ENCODE measurements at places on chromosomes 3 and 15. TPM values are rescaled to one million over a fixed set of nuclear protein-coding genes. Genes with fewer than 3 reads are reported as not detected.
A peak's percentile ranks its signal among the peaks of the same experiment; 100 is the strongest.

DNA sequence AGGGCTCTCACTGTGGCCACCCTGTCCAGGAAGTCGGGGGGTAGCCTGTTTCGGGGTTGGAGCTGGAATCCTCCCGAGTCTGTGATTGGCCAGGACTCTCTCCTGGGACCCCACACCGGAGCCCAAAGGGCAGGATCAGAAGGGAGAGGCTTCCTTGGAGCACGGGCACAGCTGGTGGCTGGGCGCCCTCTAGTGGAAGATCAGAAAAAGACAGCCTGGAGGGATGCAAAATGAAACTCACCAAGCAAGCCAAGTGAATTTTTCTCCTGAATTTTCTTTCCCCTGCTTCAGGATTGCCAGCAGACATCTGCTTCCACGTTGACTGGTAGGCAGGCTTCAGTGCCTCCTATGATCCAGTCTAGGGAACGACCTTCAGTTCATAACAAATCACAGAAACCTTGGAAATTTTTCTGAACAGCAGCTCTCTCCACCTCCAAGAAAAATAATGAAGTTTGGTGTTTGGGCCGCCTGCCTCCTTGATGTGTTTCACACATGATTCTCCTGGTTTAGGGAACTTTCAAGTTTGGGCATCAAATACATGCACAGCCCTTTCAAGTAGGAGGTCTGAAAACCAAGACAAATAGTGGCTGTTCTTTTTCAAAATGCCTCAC is 224.6 kb downstream of the VPS13C start:
- DNase-seq, result no peak

Gene SLC28A1
- polyA plus RNA-seq, result not detected

GRCh38 chr3:182957676-182958266 is 22.6 kb downstream of the DCUN1D1 start:
- DNase-seq, result no peak

Gene CTXN2
- polyA plus RNA-seq, result not detected

Gene ARNT2
- 0.08 TPM for polyA plus RNA-seq

DNA sequence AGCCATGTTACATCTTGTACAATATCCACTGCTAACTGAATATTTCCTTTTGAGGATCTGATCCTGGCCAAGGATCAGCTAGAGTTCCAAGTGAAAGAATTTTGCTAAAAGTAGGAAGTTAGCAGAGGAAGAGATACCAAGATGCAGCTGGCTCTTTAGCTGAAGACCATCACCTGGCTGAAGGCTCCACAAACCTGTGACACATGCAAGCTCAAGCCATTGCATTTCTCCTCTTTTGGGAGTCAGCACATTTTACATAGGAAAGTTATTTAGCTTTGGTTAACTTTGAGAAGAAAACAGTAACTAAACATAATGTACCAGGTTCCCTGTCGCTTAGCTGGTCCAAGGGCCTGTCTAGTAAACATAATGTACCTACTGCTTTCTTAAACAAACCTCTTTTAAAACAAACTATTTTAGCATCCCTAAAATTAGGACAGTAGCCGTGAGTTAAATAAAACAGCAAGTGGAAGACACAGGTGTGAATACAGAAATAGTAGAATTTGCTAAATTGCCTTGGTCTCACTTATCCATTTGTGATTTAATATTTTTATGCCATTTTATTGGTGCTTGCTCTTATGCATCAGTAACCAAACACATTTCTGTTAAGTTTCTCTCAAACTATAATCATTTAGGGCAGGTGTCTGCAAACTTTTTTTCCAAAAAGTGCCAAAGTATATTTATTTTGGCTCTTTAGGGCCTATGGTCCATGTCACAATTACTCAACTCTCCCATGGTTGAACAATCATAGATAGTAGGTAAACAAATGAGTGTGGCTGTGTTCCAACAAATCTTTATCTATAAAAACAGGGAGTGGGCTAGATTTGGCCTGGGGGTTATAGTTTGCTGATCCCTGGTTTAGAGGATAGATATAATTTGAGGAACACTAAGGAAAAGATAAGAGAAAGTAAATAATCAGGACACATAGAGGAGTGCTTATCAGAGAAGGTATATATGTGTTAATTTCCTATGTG is 11.2 kb downstream of the GCSAM start:
- no peak for DNase-seq

Gene AMT
- 9.0 TPM for polyA plus RNA-seq

Gene CCR3
- polyA plus RNA-seq, result 0.16 TPM

DNA sequence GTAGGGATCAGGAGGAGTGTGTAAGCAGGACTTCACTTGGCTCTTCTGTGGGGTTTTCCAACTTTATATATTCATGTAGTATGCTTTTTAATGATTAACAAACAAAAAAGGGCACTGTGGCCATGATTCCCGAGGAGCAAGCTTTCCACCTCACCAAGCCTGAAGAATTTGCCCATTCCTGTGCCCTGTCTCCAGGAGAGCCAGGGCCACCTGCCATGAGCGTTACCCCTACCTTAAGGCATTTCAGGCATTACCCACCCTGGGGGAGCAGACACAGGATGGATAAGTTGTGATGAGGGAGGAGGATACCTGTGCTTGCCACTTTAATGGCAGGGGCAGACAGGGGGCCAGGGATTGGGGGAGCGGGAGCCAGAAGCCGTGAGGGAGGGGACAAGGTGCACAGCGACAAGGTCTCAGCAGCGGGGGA is 3.0 kb downstream of the TRPM1 start:
- no peak for DNase-seq

GRCh38 chr3:125055331-125055912 is 375 bp downstream of the HEG1 start:
- no peak for DNase-seq

Gene SLC2A2
- polyA plus RNA-seq, result not detected

DNA sequence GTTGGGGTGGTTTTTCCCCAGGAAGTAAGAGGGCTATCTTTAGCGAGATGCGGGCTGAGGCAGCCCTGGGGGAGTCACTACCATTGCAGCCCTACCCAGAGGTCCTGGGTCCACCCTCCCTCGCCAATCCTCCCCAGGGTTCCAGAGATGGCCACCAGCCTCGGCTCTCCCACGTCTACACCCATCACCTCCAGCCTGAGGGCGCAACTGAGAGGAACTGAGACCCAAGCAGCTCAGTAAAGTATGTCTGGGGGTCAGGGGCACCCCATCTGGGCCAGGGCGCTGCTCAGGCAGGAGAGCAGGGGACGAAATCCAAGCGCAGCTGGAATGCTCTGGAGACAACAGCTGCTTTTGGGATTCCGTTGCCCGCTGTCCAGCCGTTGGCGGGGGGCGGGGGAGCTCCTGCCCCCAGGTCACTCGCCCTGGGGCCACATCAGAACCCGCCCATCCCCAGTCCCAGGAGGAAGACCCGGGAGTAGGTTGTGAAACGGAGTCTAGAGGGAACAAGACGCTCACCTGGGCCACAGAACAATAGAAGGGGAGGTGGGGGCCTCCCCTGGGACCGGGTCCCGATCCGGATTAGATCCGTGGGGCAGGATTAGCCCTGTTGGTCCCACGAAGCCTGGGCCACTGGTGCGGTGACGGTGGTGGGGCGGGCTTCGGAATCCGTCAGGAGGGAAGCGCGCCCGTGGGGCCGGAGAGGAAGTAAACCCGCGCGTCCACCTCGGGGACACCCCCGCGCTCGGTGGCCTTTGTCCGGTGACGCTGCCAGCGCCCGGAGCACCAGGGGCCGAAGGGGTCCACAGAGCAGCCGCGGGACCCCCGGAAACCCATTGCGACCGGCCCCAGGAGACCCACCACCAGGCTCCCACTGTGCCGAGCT is 1.4 kb upstream of the NDUFAF3 start:
- DNase-seq, result no peak

Gene FAM131A
- 12.1 TPM for polyA plus RNA-seq

Gene ROPN1
- 0.35 TPM for polyA plus RNA-seq

Gene ACOX2
- 0.20 TPM for polyA plus RNA-seq

DNA sequence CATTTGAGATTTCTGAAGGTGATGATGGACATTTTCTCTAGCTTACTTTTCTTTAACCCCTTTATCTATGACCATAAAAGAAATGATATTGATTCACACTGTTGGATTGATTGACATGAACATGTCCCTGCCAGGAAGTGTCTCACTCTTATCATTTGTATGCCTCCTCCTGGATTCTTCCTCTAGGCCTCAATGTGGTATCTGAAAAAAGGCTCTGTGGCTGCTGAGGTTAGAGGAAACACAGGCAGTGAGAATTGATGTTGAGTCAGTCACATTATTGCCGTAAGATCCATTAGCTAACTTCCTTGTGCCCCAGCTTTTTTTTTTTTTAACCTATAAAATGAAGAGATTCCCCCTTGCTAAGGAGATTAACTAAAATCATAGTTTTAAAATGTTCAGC is 8.0 kb upstream of the THRB start:
- no peak for DNase-seq

Gene ACTRT3
- 2.9 TPM for polyA plus RNA-seq

DNA sequence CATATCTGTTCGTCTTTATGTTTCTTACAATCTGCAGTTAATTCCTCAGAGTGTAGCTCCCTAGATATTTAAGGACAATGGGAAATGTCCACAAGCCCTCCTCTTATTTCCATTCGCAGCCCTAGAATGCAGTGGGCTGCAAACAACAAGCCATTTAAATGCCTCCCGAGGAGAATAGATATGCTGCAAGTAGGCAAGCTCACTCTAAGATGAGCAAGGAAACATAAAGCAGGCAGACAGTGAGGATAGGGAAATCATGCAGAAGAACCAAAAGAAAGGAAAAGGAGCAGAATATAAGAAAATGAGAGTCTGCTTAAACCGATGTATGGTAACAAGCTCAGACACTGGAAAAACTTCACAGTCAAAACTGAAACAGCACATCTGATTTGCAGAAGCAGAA is 561.9 kb downstream of the GBE1 start:
- no peak for DNase-seq

DNA sequence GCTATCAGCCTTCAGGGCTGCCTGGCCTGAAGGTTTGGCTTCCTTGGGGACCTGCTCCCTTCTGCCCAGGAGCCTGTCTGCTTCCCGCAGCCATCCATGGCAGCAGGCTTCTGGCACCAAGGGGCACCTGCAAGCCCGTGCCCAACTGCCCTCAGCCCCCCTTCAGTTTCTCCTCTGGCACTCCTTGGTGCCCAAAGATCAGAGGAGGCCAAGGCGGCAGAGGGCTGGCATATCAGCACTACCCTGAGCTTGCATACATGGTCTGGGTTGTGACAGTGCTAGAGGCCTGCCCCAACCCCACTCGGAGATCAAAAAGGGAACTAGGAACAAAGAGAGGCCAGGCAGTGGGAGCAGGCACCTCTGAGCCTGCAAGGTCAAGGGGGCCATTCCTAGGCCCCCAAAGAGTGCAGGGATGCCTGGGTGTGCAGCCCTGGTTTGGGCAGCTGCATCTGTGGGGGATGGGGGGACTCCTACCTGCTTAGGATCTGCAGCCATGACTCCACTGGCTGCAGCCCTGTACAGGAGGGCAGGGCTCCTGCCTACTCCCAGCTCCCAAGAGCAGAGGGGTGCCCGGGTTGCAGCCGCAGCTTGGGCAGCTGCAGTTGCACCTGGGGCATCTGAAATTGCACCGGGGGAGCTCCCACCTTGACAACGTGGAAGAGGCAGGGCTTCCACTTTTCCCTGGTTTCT is 76.2 kb upstream of the TP63 start:
- no peak for DNase-seq

DNA sequence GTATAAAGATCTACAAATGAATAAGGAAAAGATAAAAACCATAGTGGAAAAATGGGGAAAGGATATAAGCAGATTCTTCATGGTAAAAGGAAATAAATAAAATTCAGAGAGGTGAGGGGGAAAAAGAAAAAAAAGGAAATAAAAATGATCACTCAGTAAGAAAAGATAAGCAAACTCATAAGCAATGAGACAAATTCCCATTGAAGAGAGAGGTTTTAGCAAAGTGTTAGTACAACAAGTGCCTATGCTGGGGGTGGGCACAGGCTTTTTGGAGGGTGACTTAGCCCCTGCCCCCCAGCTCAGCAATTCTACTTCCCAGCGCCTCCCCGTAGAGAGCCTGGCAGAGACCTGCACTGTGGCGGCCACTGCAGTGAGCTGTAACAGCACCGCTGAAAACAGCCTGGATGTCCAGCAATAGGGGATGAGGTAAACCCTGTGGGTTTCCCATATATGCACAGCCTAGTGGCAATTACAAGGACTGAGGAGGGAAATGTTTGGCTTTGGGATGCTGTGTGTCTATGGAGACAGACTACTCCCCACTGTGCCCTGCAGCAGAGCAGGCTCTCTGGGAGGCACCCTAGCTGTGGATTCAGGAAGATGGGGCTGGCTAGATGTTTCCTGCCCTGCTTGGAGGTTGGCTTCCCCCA is 23.7 kb upstream of the SFMBT1 start:
- DNase-seq, result no peak

Gene KCNMB2
- polyA plus RNA-seq, result not detected

Gene SMCO1
- not detected for polyA plus RNA-seq

DNA sequence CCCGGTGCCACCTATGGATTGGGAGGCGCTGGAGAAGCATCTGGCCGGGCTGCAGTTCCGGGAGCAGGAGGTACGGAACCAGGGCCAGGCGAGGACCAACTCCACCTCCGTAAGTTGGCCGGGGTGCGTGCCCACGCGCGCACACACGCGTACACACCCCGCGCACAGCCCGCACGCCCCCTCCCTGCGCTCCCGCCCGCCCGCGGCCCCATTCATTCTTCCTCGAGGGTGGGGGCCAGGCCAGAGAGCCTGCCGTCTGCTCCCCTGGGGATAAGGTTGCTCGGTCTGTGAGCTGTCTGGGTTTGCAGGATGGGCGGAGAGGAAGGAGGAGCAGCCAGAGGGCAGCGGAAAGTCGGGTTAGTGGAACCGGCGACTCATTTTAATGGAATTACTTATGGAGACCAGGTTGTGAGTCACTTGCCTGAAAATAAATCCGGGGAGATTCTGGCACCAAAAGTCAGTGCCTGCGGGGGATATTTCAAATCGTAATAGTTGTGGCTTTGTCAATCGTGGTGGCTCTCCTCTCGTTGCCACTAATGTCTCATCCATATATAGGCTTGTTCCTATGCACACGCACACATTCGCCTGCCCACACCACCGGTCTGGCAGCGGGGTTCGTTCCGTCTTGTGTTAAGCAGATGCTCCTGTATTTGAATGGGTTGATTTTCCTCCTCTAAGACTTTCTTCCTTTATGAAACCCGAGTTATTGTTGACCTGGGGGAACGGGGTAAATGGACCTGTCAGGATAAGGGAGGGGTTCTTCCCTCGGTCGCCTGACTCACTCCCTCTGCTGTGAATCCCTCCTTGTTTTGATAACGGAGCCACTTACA is 223.4 kb upstream of the IL12A start:
- DNase-seq, result peak; percentile 89

Gene CELF6
- polyA plus RNA-seq, result 0.12 TPM

- no peak for DNase-seq
These were observed 255.0 kb upstream of the ROPN1 start for GRCh38 chr3:124246949-124247348.

Gene NBEAL2
- 22.8 TPM for polyA plus RNA-seq

Gene ADGRG7
- 0.06 TPM for polyA plus RNA-seq

Gene ST8SIA2
- 0.63 TPM for polyA plus RNA-seq

Gene ATP2B2
- not detected for polyA plus RNA-seq

DNA sequence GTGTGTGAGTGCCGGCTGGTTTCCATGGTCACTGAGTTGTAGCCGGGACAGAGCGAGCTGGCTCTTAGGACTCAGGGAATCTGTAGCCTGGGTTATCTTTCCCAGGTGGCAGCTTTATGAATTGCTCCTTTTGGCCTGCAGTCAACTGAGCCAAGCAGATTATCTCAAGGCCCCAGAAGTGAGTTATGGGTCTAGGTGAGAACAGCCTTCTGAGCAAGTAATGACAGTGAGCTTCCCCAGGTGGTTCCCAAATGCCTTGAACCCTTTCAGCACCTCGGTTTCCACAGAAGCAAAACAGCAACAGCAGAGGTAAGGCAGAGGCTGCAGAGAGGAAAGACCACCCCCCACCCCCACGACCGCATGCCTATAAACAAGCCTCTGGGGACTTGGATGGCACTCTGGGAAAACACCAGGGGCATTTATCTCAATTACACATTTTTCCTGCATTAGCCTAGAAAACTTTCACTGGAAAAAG is 56.7 kb upstream of the DGKG start:
- DNase-seq, result no peak

GRCh38 chr3:72892081-72892775 is 4.4 kb downstream of the GXYLT2 start:
- DNase-seq, result peak; percentile 26
